ENCODE measurements at places on chromosomes 7 and 10.

GRCh38 chr7:20721086-20721810, 65.4 kb downstream of the SP8 start:
- no peak for DNase-seq

DNA sequence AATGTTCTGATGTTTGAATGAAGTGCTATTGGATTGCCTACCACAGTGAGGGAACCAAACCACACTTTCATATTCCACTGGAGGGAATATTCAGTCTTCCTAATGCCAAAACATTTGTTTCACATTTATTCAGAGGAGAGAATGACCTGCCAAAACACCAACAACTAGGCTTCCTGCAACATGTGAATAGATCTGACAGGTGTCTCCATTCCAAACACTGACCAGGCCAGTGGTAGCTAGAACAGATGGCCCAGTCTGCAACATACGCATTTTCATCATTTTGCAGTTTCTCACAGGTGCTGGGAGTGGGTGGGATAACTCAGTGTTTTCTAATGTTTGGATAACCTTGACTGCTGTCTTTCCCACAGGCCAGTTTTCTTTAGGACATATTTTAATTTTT, 110.0 kb downstream of the RELN start:
- no peak for DNase-seq

DNA sequence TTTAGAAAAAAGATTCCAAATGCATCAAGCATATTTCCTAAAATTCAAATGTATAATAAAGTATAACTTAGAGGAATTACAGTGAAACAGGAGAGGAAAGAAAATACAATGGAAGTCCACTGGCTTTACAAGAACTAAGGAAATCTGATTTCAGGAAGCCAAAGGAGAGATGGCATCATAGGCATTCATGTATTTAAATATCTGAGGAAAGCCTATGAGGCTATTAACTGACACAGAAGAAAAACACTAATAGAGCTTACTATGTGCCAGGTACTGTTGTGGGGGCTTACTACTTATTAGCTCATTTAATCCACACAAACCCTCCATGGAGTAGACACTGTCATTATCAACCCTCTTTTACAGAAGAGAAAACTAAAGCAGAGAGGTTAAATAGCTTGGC, 92.2 kb downstream of the SRPK2 start:
- DNase-seq, result no peak

GRCh38 chr7:50640256-50640655, 75.1 kb upstream of the DDC start:
- DNase-seq, result no peak

DNA sequence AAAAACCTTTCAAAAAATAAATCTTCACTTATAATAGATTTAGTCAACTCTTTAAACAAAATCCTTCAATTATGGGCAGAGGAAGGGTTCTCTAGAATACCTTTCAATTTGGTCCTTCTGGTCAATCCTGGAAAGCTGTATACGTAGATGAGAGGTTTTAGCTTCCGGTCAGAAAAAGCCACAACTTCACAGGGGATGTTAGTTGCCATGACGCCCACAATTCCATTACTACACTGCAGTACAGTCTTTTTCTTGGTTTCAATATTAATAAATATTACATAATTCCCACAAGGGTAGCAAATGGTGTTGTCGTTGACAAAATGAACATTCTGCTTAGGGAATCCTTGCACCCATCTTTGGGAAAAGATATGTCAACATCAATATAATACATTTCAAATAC, 1.7 kb downstream of the CFAP43 start:
- DNase-seq, result no peak

DNA sequence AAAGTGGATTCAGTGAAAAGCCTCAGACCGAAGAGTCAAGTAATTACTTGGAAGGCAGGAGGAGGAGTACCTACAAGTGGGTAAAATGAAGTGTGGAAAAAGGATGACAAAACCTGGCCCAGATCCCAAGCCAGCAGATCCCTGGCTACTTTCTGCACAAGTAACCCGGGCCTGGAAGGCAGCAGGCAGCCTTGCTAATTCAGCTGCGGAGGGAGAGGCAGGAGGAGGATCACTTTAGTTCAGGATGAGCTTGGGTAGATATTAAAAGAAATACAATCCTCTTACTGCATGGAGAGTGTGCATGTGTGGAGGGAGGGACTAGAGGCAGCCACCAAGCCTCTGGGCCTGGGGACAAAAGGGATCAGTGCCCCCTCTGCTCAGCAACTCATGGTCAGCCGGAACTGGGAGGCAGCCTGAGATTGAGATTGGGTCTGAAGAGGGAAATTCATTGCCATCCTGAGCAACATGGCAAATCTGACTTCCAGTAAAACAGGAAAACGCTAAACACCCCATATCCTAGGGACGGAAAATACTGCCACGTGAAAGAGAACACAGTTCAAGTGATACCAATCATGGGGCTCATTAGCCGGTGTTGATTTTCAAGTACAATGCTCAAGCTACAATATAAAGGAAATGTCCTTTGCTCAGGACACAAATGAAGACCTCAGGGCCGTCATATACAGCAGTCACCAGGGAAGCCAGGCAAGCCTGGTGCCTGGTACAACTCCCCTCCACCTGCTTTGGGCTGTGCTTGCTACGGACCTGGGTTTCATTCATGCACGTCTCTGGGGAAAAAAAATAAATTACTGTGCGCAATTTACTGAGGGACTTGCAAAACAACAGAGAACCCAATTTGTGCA, 1.3 kb downstream of the AMPH start:
- DNase-seq, result no peak
